ENCODE measurements at places on chromosomes 3 and 15. TPM values are rescaled to one million over a fixed set of nuclear protein-coding genes. Genes with fewer than 3 reads are reported as not detected.

Gene ECE2
- total RNA-seq = not detected

Gene KLHL6
- 4.0 TPM for total RNA-seq

Gene ILDR1
- total RNA-seq = not detected

Gene SLCO2A1
- total RNA-seq = 6.1 TPM

Gene SEMA6D
- total RNA-seq = 41.1 TPM

Gene ATP2B2
- 0.09 TPM for total RNA-seq

Gene MUSTN1
- total RNA-seq = 2.8 TPM

Gene IL17RC
- 97.6 TPM for total RNA-seq

DNA sequence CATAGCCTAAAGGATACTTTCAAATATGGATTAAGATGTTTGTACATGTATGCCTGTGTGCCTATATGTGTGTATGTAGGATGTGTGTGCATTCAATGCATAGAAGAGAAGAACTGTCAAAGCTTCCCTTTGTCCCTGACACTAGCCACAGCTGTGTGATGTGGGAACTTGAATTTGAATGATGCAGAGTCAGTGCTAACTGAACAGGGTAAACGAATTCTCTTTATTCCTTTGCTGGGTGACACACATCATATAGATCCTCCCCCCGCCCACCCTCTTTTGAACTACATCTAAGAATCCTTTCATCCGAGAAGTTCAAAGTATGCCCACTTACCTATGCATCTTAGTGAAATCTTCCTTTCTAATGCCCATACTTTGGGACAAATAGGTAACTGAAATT lies 228.3 kb downstream of the GAP43 start:
- no peak for DNase-seq

GRCh38 chr15:74982183-74982582 lies 13.2 kb upstream of the SCAMP5 start:
- no peak for DNase-seq

DNA sequence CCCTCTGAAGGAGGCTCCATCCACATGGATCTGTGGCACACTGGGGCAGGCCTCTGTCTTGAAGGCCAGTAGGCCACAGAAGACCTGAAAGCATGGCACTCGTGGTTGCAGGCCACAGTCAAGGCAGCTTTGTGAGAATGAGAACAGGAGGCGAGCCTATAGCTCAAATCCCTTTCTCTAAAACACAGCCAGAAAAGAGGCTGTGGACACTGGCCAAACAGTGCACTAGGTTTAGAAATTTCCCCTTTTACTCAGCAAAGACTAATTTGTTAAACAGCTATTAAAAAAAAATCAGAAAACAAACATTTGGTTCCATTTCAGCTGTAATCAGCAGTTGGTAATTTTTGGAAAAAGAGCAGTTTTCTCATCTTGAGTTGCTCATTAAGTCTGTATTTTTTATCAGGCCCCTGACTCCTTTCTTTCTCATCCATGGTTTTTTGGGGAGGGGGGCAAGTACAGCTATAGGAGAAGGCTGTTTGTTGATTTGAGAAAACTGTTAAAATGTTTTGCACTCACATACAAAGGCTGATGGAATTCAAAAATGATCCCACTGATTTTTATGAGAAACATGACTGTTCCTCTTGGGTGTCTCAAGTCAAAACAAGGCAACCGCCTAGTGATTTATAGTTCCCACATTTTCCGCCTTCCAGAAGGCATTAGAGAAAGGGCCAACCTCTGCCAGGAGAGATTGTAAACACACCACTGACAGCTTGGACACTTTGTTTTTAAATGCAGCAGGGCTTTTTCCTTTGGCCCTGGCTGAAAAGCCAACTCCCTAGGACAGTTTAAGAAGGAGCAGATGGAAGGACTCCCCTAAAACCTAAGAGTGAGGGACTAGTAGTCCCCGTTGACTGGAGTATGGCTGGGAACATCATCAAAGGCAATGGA lies 28.1 kb downstream of the PARP16 start:
- no peak for DNase-seq

- DNase-seq = no peak
Measured at GRCh38 chr3:197518881-197519421, 36.8 kb downstream of the BDH1 start.

GRCh38 chr3:10950476-10951294 lies 41.9 kb upstream of the SLC6A1 start:
- DNase-seq = no peak

GRCh38 chr15:57015897-57016296 lies 97.5 kb downstream of the TCF12 start:
- DNase-seq = no peak

- DNase-seq = no peak
Measured at GRCh38 chr3:145422556-145422955, 738.4 kb downstream of the PLOD2 start.

DNA sequence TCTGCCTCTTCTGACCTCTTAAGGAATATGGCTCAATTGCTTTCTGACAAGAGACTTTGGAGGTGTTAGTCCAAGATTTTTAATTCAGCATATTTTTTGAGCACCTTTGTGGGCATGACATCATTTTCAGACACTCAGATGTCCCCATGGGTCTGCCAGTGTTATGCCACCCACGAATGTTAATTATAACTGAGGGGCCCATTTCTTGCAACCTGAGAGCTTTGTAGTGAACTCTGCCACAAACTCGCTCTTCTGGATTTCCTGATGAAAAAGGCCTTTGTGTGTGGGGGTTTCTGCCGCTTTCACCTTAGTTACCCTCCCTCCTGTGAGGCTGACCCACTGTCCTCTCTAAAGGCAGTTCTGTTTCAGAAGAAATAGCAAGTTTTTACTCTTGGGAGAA lies 64.5 kb upstream of the CCR4 start:
- DNase-seq = no peak

DNA sequence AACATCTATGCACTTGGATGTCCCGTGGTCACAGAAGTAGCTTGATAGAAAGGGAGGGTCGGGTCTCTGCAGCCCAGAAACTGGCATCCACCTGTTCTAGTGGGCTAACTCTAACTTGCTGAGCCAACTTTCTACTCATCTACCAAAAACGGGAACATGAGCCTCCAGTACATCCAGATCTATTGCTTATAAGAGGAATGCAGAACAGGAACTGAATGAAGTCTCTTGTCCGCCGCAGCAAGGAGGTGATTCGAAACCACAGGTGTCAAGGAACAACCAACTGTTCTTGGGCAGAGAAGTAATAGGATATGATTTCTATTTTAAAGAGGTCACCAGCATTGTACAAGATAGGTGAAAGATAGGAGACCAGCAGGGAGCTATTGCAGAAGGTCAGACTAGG lies 17.9 kb downstream of the TERC start:
- no peak for DNase-seq

DNA sequence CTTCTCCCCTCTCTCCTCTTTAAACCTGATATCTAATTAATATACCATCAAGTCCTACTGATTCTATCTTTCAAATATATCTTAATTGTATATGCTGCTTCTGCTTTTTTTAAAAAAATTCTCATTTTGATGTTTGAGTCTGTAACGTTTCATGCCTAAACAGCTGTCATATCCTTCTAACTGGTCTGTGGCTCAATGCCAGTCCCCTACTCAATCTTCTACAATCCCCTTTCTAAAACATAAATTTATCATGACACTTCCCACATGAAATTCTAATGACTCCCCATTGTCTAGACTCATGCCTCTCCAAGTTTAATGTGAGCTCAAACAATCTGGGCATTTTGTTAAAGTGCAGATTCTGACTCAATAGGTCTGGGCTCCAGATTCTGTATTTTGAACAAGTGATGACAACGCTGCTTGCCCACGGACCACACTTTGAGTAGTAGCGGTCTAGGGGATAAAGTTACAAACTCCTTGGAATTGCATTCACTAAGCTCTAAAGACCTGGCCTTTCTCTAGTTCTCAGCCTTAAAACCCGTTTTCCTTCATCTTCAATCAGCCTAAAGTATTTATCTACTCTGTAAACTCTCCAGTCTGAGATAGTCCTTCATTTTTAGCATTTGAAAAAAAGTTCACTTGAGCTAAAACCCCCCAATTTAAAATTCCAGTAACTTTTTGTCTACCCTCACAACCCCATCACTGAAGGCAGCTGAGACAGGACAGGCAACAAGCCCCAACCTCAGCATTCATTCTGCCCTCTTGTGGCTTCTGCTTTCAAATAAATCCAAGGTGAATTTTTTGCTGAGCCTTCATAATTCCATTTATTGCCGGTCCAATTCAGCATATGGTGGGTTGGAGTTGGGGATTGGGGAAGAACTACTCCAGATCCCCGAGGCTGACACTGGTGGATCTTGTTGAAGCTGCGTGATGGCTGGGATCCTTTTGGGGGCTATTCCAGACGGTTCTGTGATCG lies 88.1 kb upstream of the THRB start:
- no peak for DNase-seq

GRCh38 chr15:39251413-39252133 lies 329.3 kb upstream of the THBS1 start:
- DNase-seq = no peak

GRCh38 chr3:134516905-134517304 lies 31.0 kb downstream of the CEP63 start:
- no peak for DNase-seq

- no peak for DNase-seq
Measured at GRCh38 chr15:63061975-63062374, 19.4 kb downstream of the TPM1 start.

GRCh38 chr15:66502491-66502890 lies 2.2 kb downstream of the RPL4 start:
- no peak for DNase-seq
